Activated T-cell treated with anti-CD3 and anti-CD28 coated beads, Interleukin-2, amount 50 U/mL, for 24 hours (primary cell): ENCODE measurements at places on chromosomes 13 and 19.

DNA sequence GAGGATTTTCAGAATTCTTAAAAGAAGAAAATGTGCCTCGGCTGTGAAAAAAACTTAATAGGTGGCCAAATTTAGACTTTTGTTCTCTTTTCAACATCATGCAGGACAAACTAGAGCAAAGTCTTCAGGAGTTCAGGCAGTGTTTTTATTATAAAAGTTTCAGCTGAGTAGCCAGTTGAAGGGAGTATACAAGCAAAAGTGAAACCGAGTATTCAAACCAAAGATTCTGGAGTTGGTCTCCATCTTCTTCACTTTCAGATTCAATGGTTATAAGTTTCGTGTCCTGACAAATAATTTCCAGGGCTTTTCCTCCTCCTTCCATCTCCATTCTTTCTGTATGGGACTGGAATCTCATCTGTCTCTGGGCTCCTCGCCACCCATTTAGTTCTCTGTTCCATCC is 379.7 kb downstream of the GPC5 start:
- DNase-seq, result no peak

DNA sequence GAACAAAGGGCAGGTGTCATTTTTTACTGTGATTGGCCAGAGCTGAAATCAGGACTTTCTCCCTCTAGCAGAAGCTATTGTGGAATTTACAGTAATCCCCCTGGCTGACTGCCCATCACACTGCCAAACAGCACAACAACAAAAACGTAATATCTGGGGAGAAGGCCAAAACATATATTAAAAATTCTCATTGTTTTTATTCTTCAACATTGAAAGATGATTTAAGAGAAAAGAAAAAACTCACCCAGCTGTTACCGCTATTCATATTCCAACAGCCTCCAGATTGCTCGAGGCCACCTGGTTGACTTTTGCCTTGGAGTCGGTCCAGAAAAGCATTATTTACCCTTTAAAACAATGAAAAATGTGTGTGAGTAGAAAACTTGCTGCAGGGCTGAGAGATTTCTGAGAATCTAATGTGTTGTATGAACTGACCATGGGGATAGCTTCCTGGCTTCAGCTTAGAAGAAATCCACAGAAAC is 97.2 kb downstream of the EPSTI1 start:
- no peak for DNase-seq

GRCh38 chr13:69683921-69684686 is 423.5 kb upstream of the ATXN8OS start:
- DNase-seq, result no peak

DNA sequence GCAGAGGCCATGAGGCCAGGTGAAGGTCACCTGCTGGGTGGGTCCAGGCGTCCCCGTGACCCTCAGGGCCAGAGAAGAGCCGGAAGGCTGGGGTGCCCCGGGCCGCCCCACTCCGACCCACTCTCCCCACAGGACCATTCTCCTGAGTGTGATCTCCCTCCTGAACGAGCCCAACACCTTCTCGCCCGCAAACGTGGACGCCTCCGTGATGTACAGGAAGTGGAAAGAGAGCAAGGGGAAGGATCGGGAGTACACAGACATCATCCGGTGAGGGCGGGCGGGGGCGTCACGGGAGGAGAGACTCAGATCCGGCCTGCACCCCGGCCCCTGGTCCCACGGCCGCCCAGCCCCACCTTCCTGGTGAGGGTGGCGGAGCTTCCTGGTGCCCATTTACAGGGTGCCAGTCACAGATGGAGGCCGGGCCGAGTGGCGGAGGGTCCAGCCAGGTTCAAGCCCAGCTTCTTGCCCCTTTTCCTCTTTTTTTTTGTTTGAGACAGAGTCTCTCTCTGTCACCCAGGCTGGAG is 5.4 kb downstream of the CDC34 start:
- DNase-seq, result no peak

DNA sequence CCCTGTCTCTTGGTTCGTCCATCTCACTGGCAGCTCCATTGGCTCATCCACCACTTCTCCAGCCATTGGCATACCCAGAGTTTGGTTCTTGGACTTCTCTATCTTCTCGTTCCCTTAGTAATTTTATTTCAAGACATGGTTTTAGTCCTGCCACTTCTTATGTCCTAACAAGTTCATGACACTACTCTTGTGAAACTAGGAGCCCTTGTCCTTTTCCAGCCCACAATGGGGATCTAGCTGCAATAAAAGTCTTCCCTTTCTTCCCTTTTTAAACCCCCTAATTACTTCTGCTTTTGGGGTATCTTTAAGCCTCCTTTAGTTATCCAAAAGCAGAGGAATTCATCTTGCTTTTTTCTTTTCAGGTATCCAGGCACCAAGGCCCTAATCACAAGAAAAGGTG is 2.9 kb upstream of the RCBTB2 start:
- no peak for DNase-seq

GRCh38 chr19:13937479-13938300 is 527 bp downstream of the PODNL1 start:
- DNase-seq, result no peak

GRCh38 chr13:111484959-111485358 is 164.5 kb downstream of the TEX29 start:
- DNase-seq, result no peak

- no peak for DNase-seq
Observed at GRCh38 chr13:110108348-110109139, 198.4 kb downstream of the COL4A1 start.

GRCh38 chr19:52691215-52691610 is 43.6 kb downstream of the ZNF611 start:
- no peak for DNase-seq

GRCh38 chr19:42275103-42275502 is 6.1 kb downstream of the CIC start:
- no peak for DNase-seq

DNA sequence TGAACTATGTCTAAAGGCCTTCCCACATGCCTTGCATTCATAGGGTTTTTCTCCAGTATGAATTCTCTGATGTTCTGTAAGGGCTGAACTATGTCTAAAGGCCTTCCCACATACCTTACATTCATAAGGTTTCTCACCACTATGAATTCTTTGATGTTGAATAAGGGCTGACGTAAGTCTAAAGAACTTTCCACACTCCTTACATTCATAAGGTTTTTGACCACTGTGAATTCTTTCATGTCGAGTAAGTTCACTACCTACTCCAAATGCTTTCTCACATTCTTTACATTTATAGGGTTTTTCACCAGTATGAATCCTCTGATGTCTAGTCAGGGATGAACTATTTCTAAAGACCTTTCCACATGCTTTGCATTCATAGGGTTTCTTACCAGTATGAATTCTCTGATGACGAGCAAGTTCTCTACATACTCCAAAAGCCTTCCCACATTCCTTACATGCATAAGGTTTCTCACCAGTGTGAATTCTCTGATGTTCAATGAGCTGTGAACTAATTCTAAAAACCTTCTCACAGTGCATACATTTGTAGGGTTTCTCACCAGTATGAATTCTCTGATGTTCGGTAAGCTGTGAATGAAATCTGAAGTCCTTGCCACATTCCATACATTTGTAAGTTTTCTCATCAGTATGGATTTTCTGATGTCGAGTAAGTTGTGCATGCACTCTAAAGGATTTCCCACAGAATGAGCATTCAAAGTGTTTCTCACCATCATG is 19.1 kb upstream of the ZNF260 start:
- DNase-seq, result no peak

DNA sequence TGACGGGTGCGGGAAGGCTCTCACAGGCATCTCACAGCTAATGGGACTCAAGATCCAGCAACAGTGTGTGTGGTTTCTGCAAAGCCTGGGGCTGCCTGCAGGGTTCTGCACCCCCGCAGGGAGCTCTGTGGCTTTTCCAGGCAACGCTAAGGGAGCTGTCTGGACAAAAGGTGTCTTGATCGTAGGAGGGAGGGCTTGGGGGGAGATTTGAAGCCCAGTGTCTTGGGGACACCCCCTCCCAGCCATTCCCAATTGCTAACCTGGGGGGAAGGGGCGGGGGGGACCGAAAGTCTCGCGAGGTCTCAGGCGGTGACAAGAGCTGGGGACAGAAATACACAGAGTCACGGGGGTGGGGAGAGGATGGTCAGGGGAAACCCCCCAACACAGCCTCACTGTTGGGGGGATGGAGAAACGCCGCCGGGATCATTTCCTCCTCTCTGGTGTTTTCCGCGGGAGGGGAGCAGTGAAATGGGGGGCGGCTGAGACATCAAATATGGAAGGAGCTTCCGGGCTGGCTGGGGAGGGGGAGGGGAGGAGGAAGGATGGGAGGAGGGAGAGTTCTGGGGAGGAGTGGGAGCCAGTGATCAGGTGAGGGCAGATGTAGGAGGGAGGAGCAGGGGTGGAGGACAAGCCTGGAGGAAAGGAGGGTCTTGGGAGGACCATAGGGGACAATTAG is 13.3 kb downstream of the KCNC3 start:
- no peak for DNase-seq

- no peak for DNase-seq
Observed at GRCh38 chr19:33859016-33859415, 62.3 kb downstream of the KCTD15 start.

- DNase-seq, result no peak
Observed at GRCh38 chr13:55567721-55568625, 1572.7 kb upstream of the PRR20A start.

DNA sequence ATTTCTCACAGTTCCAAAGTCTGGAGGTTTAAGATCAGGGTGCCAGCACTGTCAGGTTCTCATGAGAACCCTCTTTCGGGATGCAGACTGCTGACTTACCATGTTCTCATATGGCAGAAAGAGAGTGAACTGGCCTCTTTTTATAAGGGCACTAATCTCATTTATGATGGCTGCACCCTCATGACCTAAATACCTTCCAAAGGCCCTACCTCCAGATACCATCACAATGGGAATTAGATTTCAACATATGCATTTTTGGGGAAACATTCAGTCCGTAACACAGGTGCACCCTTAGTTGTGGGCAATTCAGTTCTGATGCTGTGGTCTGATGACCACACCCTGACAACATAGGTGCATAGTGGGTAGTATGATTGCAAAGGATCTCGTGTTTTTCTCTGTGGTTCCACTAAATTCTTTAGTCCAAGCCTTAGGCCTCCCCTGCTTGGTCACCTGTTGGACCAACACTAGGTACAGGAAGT is 33.3 kb downstream of the GARRE1 start:
- DNase-seq, result no peak

GRCh38 chr19:34963573-34964406 is at the start of gene ZNF792:
Gene ZNF792 (minus strand): TSS chr19:34964229. CDS start chr19:34963662, 567 bp downstream.
- peak; percentile 75 for DNase-seq

DNA sequence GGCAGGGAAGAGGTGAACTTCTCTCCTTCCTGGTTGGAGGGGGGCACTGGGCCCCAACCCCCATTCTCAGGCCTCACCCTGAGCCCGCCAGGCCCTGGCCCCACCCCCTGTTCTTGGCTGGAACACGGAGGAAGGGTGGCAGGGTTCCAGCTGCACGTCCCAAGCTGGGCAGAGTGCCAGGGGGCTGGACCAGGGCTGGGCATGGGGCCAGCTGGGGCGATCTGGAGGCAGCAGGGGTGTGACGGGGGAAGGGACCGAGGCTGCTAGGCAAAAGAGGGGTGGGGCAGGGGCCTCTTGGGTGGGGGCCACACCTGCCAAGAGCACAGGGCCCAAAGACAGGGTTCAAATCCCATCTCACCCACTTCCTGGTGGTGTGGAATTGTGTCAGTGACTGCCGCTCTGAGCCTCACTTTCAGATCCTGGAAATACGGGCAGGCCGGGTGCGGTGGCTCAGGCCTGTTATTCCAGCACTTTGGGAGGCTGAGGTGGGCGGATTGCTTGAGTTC is 2.2 kb downstream of the HIF3A start:
- no peak for DNase-seq

DNA sequence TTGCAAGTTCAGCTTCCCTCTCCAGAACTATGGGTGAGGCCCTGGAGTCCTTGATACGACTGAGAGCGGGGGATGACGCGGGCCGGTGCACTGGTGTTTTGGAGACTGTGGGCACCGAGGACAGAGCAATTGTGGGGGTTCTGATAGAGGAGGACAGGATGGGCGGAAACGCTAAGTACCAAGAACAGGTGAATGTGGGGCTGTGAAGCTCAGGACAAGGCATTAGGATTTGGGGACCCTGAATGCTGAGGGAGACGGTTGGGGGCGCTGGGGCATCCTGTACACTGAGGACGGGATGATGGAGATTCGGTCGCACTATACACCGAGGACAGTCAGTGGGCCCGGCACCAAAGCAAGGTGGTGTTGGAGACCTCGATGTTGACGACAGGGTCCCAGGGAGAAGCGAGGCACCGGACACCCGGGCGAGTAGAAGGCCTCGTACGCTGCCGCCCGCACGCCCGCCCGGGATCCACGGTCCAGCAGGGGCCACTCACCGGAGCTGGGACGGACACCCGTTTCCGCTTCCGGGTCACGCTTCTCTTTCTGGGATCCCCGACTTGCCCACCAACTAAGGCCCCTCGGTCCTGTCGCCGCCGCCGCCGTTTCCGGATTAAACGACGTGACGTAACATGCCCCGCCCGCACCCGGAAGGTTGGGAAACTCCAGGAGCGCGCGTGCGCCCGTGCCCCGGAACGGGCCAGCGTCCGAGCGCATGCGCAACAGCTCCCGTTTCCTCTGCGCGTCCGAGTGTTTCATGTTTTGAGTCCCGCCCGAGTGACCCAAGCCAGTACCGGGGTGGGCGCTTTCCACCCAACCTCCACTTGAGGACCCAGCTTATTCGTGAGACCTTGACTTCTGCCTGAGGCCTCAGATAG is at the start of gene CHMP2A:
Gene CHMP2A, minus strand, starts transcription at position 612 of the 875 bp plus-strand sequence. CDS start 893 bp downstream, outside the sequence.
- DNase-seq, result peak; percentile 99

DNA sequence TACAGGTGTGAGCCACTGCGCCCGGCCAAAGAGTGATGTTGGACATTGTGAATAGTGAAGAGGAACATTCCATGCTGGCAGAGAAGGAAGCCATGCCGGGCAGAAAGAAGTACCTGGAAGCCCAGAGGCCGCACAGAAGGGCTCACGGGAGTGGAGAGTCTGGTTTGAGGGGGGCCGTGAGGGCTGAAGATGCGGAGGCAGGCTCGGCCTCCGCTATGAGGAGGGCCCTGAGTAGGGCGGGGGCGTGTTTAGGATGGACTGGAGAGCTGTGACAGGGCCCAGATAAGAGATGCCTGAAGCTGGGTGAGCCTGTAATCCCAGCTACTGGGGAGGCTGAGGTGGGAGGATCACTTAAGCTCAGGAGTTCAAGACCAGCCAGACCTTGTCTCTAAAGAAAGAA is 1.6 kb downstream of the JOSD2 start:
- DNase-seq, result no peak

- no peak for DNase-seq
Observed at GRCh38 chr19:48475369-48476068, 6.3 kb downstream of the CYTH2 start.

- DNase-seq, result peak; percentile 23
Observed at GRCh38 chr19:35222373-35223015, 6.0 kb downstream of the FAM187B start.

- DNase-seq, result no peak
Observed at GRCh38 chr19:42037649-42038048, 32.4 kb downstream of the GRIK5 start.

DNA sequence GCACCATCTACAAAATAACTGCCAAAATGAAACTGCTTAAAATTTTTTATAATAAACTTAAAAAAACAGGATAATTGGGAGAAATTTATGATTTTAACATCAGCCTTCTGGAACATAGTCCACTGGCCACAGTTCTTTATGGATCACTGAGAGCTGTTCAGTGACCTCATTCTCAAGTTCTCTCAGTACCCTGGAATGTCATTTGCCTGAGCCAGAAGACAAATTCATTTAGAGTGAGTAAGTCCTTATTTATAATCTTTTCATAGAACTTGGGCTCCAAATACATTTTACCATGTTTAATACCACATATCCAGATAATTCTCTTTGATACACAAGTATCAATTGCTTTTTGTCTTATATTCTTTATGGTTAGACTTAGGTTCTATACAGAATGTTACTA is 87.6 kb downstream of the CAB39L start:
- no peak for DNase-seq
